Tibial nerve (tissue), 4 donors: ENCODE measurements at places on chromosomes 1 and 21. TPM values are rescaled to one million over a fixed set of nuclear protein-coding genes. Genes with fewer than 3 reads are reported as not detected.

C8A gene
- not detected for total RNA-seq

- DNase-seq = no peak
Measured at GRCh38 chr1:101227837-101228236, 9.0 kb upstream of the S1PR1 start.

DNA sequence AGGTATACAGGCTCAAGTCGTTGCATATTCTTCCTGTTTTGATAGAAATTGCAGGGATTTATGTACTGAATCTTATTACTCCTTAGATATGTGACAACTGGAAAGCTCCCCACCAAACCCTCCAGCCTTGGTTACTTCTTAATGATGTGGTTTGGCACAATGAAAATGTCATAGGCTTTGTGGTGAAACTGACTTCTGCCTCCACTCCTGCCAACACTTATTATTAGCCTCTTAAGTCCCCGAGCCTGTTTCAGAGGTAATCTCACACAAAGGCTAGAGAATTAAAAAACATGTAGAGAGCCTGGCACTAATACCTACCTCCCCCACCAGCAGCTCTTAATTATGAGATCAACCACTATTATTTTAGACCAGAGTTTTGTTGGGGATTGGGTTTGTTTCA lies 4.2 kb downstream of the COX20 start:
- DNase-seq = no peak

GRCh38 chr1:228983661-228984060 lies 248.4 kb downstream of the RHOU start:
- no peak for DNase-seq

DNA sequence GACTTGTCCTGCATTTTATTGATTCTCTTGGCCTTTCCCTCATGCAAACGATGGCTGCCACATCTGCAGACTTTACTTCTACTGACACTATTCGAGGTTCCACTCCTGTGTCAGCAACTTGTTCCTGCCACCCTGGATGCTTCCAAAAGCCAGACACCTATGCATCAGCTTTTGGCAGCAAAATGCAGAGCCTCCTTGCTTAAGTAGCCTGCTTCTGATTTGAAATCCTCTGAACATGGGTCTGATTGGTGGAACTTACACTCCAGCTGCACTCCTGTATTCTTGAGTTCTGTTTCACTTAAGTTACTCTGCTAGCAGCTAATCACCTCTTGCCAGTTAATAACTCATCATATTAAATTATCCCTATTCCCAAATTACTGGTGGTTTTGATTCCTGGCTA lies 152.1 kb upstream of the FMN2 start:
- DNase-seq = no peak
